ENCODE measurements at places on chromosomes 6 and 20.

DNA sequence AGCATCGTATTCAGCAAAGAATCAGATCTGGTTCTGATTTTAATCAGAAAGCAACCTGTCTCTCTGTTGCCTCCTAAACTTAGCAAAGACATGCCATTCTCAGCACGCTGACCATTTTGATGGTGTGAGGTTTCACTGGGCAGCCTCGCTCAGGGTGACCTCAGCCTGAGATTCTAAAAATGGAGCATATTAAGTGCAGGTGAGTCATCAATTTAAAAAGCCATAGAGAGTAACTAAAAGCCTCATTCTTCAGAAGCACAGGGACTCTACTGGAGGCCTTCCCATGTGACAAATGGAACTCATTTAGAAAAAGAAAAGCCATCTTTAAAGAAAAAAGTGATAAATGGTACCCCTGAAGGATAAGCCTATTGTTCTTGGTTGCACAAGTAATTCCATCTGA is 91.3 kb downstream of the FILIP1 start:
- no peak for DNase-seq

GRCh38 chr6:108862479-108863191 is 14.4 kb downstream of the ARMC2 start:
- no peak for DNase-seq

DNA sequence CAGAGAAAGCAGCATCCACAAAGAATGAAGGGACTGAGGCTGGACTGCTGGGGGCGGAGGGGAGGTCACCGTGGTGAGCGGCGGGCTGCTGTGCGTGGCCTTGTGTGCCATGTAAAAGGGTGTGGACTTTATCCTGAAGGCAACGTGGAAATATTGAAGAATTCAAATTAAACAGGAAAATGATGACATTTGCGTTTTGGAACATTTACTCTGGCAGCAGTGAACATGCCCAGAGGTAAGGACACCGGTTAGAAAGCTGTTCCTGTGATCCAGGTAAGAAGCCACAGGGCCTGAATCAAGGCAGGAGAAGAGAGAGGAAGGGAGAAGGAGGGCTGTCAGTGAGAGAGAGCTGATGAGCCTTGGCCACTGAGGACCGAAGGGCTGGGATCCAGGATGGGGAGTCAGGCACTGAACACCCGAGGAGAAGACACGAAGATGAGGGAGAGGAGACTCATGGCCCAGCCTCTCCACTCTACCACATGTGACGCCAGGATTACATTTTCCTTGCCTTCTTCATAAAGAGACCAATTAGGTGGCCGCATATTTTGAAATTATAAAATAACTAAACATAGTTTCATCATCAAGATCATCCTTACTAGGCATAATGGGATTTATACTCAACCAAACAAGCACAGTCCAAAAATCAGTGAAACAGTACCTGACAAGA is 58.4 kb downstream of the TRAM2 start:
- no peak for DNase-seq

DNA sequence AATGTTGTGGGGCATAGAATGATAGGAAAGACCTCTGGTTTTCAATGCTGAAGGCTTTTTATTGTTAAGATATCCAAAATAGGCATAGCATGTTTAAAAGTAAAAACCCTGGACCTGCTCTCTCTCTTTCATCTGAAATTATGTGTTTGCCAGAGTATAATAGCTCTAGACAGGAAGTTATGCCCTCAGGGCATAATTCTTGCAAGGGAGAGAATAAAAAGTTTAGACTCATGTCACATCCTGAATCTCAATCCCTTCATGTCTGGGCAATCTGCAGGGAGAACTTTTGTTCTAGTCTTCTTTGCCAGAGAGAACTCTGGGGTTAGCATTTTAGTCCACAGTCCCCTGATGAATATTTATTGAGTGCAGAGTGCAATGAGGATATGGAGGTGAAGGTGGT is 297.3 kb upstream of the FLRT3 start:
- no peak for DNase-seq

DNA sequence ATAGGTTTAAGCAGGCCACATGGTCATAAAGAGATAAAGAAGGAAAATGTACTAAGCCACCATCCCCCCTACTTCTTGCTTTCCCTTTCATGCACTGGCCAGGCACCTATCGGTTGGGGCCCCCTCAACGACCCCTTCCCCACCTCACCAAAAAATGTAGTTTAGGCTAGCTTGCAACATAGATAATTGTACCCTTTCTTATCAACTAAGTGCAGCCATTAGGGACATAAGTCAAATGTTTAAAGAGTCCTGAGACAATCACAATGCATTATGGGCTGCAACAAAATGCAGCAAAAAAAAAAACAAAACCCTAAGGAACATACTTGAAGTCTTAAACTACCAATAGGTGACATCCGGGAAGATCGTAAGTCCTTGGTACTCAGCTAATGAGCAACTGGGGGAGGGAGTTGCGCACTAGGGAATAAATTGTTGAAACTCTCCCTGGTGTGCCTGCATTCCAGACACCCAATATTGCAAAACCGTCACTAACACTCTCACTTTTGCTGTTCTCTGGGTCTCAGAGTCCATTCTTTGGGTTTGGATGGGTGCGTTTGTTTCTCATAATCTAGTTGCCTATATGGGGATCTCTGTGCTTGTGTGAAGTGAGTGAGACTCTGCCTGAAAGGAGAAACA is 12.4 kb upstream of the HLA-G start:
- no peak for DNase-seq

DNA sequence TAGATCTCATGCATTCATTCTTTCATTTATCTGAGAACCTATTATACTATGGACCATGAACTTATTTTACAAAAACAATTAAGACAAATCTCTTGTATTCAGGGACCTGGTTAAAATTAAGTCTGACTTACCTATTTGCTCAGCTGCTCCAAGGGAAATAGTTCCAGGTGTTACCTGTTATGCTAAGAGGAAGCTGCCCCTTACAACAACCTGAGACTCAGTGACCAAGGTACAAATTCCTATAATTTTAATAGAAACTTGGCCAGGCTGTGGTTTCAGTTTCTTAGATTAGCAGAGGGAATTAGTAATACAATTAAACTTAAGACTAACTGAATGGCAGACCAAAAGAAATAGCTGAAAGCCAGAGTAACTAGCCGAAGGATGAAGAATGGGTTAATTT is 48.2 kb upstream of the GMPR start:
- DNase-seq = no peak

- DNase-seq = peak; percentile 84
Measured at GRCh38 chr6:29965873-29966601, 23.7 kb downstream of the HLA-A start.

Data from right atrium auricular region (tissue), 2 donors.